Sigmoid colon (tissue), 7 donors: ENCODE measurements at places on chromosomes 12 and 14.

DNA sequence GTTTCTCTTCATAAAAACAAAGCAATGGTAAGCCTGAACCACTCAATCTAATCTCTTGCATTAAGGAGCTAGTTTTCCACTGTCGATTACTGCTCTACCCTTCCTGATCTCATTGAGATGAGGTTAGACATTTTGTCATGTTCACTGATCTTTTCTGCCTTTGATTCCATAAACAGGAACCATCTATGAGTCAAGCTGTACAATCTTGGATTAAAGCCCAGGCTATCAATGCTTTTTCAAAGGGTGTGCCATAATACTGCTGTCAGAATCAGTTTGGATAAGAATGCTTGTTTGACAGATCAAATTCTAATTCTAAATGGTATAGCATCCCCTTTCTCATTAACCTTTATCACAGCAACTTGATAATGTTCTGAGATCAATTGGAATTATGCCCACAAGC is 16.1 kb downstream of the GRIP1 start:
- no peak for DNase-seq

- DNase-seq: no peak
Observed at GRCh38 chr12:66884091-66884490, 205.2 kb upstream of the GRIP1 start.

DNA sequence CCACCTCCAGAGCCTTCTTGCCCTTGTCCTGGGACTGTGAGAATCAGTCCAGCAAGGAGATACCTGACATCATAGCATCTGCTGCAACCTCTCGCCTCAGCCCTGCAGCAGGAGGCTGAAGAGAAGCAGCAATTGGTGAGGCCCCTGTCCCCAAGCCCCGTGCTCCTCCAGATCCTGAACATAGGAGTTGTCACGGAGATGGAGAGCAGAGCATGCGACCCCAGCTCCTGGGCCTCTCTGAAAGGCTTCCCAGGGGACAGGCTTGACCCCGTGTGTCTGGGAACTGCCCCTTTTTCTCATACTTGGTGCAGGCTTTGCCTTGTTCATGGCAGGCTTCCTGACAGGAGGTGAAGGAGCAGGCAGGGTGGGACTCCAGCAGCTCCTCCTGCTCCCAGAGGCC is 127.7 kb upstream of the PZP start:
- DNase-seq: no peak

- DNase-seq: no peak
Observed at GRCh38 chr12:53789570-53789969, 37.8 kb upstream of the CISTR start.

DNA sequence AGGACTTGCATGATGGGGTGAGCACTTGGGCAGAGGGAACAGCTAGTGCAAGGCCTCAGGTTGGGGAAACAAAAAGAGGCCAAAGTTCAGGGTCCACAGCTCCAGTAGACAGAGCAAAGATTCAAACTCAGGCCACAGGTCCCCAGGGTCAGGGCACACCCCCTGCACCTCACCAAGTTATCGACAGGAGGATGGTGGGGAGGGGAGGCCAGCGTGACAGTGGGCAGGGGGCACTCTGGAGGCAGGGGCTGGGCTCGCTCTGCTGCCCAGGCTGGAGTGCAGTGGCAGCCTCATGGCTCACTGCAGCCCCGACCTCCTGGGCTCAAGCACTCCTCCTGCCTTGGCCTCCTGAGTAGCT is 32.4 kb upstream of the ULK1 start:
- DNase-seq: no peak

GRCh38 chr12:123131291-123131832 is 19.5 kb downstream of the PITPNM2 start:
- no peak for DNase-seq
